ENCODE measurements at places on chromosomes 1 and 21. TPM values are rescaled to one million over a fixed set of nuclear protein-coding genes. Genes with fewer than 3 reads are reported as not detected.

Gene SPATA45
- 1.3 TPM for total RNA-seq

Gene ZSWIM5
- 0.51 TPM for total RNA-seq

Gene GIPC2
- total RNA-seq: 0.10 TPM

Gene LRRC8D
- total RNA-seq: 13.4 TPM

DNA sequence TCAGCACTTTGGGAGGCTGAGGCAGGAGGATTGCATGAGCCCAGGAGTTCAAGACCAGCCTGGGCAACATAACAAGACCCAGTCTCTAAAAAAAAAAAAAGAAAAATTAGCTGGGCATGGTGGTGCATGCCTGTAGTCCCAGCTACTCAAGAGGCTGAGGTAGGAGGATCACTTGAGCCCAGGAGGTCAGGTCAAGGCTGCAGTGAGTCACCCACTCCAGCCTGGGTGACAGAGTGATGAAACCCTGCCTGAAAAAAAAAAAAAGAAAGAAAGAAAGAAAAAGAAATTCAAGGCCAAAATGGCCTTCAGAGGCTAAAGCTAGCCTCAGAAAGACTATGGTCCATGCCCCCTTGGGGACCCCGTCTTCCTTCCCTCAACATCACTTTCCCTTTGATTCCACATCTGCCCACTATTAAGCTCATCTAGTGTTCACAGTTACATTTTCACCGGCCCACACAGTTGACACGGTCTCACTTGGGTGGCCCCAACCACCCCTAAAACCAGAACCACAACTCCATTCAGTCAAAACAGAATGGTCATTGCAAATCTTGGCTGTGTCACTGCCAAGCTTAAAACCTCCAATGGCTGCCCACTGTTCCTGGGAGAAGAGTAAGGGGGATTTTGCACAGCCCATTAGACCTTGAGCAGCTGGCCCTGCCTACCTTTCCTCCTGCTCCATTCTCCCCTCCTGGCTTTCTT is 2.1 kb upstream of the CAPN8 start:
- no peak for DNase-seq

Gene TRAF3IP3
- not detected for total RNA-seq

Gene CAPZA1
- 121 TPM for total RNA-seq

GRCh38 chr1:228282329-228283042 is 74.6 kb downstream of the OBSCN start:
- no peak for DNase-seq

- DNase-seq: no peak
Measured at GRCh38 chr1:107935396-107936064, 29.4 kb downstream of the VAV3 start.

Gene CLDN17
- total RNA-seq: not detected

- peak; percentile 95 for DNase-seq
Measured at GRCh38 chr1:37514350-37515184, at the start of gene MEAF6. Gene MEAF6, minus strand, starts transcription at chr1:37514766. Its CDS starts 20 bp downstream, at chr1:37514746.

DNA sequence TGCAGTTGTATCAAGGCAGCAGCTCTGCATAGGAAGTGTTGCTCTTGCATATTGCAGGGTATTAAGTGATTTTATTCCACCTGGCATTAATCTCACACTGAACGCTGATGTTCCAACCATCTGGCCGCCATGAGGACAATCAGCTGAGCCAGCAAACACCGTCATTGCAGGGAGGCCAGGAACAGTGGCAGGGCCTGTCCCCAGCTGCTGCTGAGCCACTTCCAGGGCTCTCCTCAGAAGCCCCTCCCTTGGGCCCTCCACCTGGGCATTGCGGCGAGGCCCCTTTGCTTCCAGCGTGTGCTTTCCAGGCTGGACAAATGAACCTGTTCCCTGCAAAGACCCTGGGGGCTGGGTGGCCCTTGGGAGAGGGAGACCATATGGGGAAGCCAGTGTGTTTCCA is 171.6 kb upstream of the C1orf174 start:
- DNase-seq: no peak

GRCh38 chr1:27638805-27639204 is 3.8 kb upstream of the FGR start:
- no peak for DNase-seq

Gene BTBD8
- total RNA-seq: 2.3 TPM
